ENCODE measurements at places on chromosomes 7 and 10. TPM values are rescaled to one million over a fixed set of nuclear protein-coding genes. Genes with fewer than 3 reads are reported as not detected.

- no peak for DNase-seq
Measured at GRCh38 chr7:142114207-142114606, 2.7 kb downstream of the MGAM2 start.

DNA sequence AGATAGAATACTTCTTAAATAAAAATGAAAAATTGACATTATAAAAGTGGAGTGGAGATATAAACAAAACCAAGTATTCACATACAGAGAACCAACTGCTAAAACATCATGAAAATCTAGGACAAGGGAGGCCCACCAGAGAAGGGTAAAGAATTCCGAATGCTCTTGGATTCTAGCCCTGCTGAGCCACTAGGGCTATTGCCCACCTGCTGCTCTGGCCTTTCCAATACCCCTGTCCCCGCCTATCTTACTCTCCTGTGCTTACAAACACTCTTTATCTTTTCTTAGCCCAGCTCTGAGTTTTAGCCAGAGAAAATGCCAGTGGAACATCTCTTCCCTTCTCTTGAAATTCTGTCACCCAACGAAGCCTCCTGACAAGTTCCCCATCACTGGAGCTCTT, 100.3 kb downstream of the MACC1 start:
- DNase-seq, result no peak

PNLIPRP2 gene
- total RNA-seq, result not detected

- peak; percentile 57 for DNase-seq
Measured at GRCh38 chr7:155206318-155207020, 91.2 kb upstream of the INSIG1 start.

All from skin of body (tissue), 3 donors.